Endothelial cell of umbilical vein (primary cell): ENCODE measurements at places on chromosomes 7 and 10. TPM values are rescaled to one million over a fixed set of nuclear protein-coding genes. Genes with fewer than 3 reads are reported as not detected.

Gene PDE1C
- total RNA-seq: 2.9 and 3.1 TPM in 2 replicates

Gene DKK1
- 184 and 200 TPM in 2 replicates for total RNA-seq

Gene CADPS2
- 20.0 and 22.6 TPM in 2 replicates for total RNA-seq

Gene CCDC71L
- 62.5 and 65.2 TPM in 2 replicates for total RNA-seq

Gene BAMBI
- total RNA-seq: 3.2 and 4.3 TPM in 2 replicates

Gene APBB1IP
- total RNA-seq: not detected in 2 replicates

Gene FOXI2
- total RNA-seq: not detected in 2 replicates

Gene WEE2
- not detected in 2 replicates for total RNA-seq

Gene STRIP2
- 8.8 and 10.0 TPM in 2 replicates for total RNA-seq

Gene CACNB2
- total RNA-seq: not detected in 2 replicates

Gene C10orf105
- not detected in 2 replicates for total RNA-seq

Gene PRSS37
- not detected in 2 replicates for total RNA-seq

Gene STEAP1
- 39.1 and 42.7 TPM in 2 replicates for total RNA-seq

Gene NRP1
- total RNA-seq: 245 and 306 TPM in 2 replicates
